ENCODE measurements at places on chromosomes 4 and X. TPM values are rescaled to one million over a fixed set of nuclear protein-coding genes. Genes with fewer than 3 reads are reported as not detected.

Gene GNPDA2
- polyA plus RNA-seq, result 13.0 TPM

Gene P2RY4
- polyA plus RNA-seq, result not detected

Gene TMEM150C
- polyA plus RNA-seq, result 3.9 TPM

Gene YIPF7
- not detected for polyA plus RNA-seq

Gene C4orf50
- not detected for polyA plus RNA-seq

Gene PCDH11X
- polyA plus RNA-seq, result not detected

Gene SSX2B
- not detected for polyA plus RNA-seq

Gene WDFY3
- polyA plus RNA-seq, result 5.4 TPM

Measured in stomach (tissue), 19 donors.